COR-L47 (cell line): ENCODE measurements at places on chromosomes 3 and 15.
A peak's percentile ranks its signal among the peaks of the same experiment; 100 is the strongest.

- no peak for DNase-seq
Observed at GRCh38 chr3:49865198-49865784, 4.4 kb downstream of the CAMKV start.

- peak; percentile 6 for DNase-seq
Observed at GRCh38 chr3:65448120-65448519, 590.6 kb downstream of the MAGI1 start.

- DNase-seq: no peak
Observed at GRCh38 chr3:98733812-98734281, 29.3 kb upstream of the ST3GAL6 start.

- peak; percentile 14 for DNase-seq
Observed at GRCh38 chr3:58528629-58529028, 8.4 kb downstream of the ACOX2 start.

- DNase-seq: no peak
Observed at GRCh38 chr3:47378869-47379268, 2.0 kb upstream of the PTPN23 start.

GRCh38 chr3:86958534-86958933, 32.4 kb downstream of the VGLL3 start:
- no peak for DNase-seq

GRCh38 chr3:147975165-147975564, 566.0 kb downstream of the ZIC1 start:
- DNase-seq: no peak

DNA sequence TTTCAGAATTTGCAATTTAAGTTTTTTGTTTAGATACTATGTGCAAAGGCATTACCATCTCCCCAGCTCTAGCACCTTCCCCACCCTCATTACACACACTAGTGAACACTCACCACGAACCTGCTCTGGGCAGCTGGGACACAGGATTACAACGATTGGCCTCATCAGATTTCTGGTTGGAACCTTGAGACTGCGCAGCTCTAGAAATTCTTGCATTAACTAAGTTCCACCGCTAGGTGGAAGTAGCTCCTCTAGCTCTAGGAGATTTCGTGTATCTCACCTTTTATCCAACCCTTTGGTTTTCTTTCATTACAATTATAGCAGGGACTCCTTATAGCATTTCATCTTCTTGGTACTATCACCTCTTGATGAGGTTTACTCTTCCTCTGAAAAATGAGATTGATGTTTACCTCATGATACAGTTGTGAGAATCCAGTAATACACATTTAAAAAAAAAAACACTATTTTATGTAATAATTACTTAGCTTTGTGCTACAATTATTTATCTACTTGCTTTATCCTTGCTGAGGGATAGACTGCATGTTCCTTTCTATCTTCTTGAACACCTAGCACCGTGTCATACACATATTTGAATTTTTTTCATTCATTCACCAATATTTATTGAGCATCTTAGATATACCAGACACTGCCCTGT, 28.7 kb upstream of the PLOD2 start:
- DNase-seq: peak; percentile 55

- DNase-seq: no peak
Observed at GRCh38 chr3:4589475-4590097, 96.4 kb downstream of the ITPR1 start.

- no peak for DNase-seq
Observed at GRCh38 chr3:118207271-118207670, 827.4 kb downstream of the IGSF11 start.

GRCh38 chr3:43629257-43629656, 7.4 kb upstream of the ANO10 start:
- DNase-seq: no peak
